ENCODE measurements at places on chromosomes 5 and 9.

- no peak for DNase-seq
Observed at GRCh38 chr9:31323726-31324444, 1060.6 kb upstream of the ACO1 start.

- no peak for DNase-seq
Observed at GRCh38 chr9:130144703-130145102, 27.5 kb upstream of the NCS1 start.

GRCh38 chr5:168370831-168371230 lies 79.4 kb downstream of the WWC1 start:
- no peak for DNase-seq

DNA sequence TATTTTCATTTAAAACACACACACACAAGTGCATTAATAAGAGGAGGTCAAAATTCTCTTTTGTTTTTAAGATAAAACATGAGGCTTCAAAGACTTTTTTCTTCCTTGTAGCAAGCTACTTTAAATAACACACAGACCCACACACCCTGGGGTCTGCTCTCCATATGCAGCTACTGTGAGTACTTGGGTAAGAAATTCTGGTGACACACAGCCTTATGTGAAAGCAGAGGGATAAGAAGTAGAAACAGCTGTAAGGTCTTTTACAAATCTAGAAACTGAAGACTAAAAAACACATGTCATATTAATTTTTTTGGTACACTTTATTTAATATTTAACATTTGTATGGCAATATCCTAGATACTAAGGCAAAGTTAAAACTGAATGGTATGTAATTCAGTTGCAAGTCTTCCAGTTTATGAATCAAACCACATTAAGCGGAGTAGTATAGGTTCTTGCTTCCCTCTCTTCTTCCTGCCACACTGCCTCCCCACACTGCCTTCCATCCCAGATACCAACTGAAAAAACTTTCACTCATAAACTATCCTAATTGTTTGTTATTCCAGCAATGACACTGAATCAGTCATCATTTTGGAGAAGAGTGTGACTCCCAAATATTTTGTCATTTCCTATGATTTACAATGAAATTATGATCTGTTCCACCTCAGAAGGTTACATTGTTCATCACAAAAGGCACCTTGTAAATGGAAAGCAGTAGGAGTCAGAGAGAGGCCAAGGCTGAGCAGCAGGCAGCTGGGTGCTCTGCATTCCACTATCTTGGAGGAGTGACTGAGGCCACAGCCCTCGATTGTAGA lies 92.0 kb downstream of the PLCXD3 start:
- DNase-seq: no peak

GRCh38 chr9:114091711-114092110 lies 7.4 kb downstream of the KIF12 start:
- DNase-seq: no peak

- no peak for DNase-seq
Observed at GRCh38 chr9:72577212-72577753, 55.9 kb downstream of the TMC1 start.

DNA sequence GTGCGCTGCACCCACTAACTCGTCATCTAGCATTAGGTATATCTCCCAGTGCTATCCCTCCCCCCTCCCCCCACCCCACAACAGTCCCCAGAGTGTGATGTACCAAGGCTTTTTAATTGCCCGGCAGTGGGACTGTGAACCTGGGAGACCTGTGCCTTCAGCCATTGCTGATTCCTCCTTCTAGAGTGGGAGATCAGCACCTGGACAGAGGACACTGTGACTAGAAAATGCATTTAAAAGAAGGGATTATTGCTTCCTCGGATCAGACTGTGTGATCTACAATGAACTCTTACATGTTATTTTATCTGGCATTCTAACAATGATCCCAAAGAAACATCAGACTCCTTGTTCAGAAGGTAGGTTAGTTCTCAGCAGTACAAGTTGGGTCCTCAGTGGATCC lies 25.9 kb downstream of the CTSL start:
- DNase-seq: no peak

DNA sequence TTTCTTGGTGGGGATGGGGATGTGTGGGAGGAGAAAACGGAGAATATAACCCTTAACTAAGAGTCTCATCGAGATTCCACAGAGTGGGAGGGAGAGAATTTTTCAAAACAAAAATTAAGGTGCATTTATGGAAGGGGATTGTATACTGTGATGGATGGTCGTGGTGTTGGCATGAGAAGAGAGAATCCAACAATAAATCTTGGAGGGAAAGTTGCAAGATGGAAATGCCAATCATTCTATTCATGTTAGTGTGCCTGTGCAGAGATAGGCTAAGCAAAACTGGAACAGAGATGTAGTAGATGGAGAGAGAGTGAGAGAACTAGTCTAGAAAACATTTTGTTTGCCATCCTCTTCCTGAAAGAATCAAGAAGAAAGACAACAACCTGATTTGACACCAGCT lies 613.1 kb downstream of the EBF1 start:
- DNase-seq: no peak

GRCh38 chr9:96514108-96514799 lies 64.3 kb downstream of the HABP4 start:
- DNase-seq: no peak

- DNase-seq: no peak
Observed at GRCh38 chr5:135977375-135977928, 22.7 kb upstream of the LECT2 start.

GRCh38 chr5:151685749-151686673 lies 704 bp downstream of the SPARC start:
- DNase-seq: no peak

DNA sequence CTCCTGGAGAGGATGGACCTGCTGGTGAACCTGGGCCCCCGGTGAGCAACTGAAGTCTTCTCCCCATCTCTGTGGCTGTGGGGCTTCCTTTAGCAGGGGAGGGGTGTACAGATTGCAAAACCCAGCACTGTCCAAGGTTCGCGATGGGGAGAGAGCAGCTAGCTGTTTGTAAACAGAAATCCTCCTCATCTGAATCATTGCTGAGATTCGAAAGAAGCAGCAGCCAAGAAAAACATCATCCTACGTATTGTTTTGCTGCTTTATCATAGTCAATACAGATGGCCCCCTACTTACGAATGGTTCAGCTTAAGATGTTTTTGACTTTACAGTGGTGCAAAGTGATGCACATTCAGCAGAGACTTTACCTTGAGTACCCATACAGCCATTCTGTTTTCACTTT lies 80.0 kb upstream of the TGFBR1 start:
- no peak for DNase-seq

GRCh38 chr9:106334081-106334480 lies 528.9 kb upstream of the ZNF462 start:
- no peak for DNase-seq

DNA sequence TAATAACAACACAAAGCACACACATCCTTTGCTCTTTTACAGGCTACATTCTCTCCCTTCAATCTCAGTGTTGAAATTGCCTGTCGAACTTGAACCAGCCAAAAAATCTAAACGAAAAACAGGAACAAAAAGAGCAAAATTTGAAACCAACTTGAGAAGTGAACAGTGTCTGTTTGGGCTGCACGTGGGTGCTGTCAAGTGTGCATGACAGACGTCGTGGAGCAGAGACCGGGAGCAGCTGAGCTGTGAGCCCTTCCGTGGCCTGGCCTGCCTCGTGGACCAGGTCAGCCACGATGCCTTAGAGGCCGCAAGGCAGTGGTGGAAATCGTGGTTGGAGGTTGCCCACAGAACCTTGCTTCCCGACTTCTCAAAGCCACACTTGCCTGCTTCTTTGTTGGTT lies 34.8 kb upstream of the DENND1A start:
- no peak for DNase-seq

- no peak for DNase-seq
Observed at GRCh38 chr9:6644346-6645104, 1.0 kb downstream of the GLDC start.

DNA sequence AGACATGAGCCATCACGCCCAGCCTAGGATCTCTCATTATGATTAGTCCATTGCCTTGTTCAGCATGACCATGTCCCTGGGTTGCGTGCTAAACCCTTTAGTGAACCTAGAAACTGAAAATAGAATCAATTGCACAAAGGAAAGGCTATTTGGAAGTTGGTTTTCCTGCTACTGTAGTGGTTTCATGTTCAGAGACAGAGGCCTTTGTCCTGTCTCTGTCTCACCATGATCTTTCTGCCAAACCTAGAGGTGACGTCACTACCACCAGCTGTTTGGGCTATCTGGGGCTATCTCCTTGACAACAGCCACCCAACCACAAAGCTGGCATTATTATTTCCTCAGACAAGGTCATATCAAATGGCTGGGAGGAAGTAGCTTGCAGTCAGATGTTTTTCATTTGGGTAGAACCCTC lies 4.0 kb upstream of the CDK5RAP2 start:
- DNase-seq: no peak

Data from activated T-helper 1 cell treated with anti-CD3 and anti-CD28 coated beads, Interleukin-2, amount 50 U/mL, for 16 hours (primary cell).